Amniotic stem cell (primary cell): ENCODE measurements at places on chromosomes 6 and 20.

DNA sequence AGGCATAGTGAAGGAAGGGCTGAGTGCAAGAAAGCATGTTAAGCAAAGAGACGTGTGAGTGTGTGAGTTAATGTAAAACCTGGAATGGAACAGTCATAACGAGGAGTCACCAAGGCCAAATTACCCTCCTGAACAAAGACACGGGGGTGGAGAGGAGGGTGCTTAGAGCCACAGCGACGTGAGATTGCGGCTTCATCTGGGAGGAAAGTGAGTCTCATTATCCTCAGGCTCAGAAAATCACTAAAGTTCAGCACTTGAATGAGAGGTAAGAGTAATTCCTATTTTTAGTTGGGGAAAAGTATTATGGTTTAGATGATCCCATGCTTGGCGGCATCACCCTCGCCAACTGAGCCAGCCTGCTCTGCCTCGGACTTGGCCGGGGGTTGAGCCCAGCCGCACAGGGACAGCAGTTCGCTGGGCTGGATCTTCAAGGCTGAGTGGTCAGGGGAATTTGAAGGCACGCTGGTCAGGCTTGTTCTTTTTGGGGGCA is 136.6 kb downstream of the DTNBP1 start:
- DNase-seq = no peak

DNA sequence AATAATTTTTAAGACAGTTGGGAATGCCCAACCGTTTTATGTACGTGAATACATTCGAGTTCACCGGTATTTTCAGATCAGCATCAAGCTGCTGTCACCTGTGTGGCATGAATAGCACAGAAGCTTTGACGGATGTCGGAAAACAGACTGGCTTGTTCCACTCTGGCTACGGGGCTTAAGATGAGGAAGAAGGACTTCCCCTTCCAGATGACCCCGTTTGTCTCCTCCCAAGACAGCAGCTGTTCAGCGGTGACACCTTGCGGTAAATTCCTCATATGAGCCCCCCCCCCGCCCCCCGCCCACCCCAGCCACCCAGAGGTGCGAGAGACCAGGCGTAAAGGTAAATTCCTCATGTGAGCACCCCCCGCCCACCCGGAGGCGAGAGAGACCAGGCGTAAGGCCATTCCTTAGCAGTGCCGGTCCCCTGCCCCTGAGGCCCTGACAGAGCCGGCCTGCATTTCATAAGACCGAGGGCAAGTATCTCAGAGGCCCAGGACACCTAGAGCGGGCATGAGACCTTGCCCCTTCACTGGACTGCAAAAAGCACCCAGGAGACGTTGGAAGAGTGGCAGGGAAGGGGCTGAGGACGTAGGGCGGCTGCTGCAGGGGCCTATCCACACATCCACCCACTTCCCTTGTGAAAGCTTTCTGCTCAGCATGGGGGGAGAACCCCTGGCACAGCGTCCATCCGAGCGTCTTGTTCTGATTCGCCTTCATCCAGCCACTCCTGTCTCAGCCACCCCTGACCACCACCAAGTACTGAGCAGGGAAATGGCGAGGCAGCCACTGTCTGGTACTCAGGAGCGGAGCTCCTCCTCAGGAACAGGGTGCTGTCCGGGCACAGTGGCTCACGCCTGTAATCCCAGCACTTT is 7.3 kb upstream of the PCMTD2 start:
- DNase-seq = no peak

GRCh38 chr20:49768204-49769047 is 44.2 kb upstream of the SLC9A8 start:
- DNase-seq = no peak

- no peak for DNase-seq
These were observed 1.4 kb downstream of the PIM1 start for GRCh38 chr6:37171201-37171969.

DNA sequence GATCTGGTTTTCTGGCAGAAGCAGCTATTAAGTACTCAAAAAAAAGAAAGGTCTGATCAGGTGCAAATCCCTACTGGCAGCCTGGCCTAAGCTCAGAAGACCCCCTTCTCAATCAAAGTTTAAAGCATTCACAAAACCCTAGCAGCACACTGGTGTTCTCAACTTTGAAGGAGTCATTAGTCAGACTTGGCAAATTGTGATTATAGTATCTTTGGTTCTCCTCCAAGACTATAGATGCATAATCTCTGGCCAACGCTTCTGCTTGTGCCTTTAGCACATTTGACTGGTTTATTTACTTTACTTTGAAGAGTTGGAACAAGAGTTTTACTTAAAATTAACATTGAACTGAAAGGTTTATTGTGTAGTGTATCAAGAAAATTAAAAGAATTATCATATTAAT is 248.9 kb downstream of the PTPRK start:
- no peak for DNase-seq

DNA sequence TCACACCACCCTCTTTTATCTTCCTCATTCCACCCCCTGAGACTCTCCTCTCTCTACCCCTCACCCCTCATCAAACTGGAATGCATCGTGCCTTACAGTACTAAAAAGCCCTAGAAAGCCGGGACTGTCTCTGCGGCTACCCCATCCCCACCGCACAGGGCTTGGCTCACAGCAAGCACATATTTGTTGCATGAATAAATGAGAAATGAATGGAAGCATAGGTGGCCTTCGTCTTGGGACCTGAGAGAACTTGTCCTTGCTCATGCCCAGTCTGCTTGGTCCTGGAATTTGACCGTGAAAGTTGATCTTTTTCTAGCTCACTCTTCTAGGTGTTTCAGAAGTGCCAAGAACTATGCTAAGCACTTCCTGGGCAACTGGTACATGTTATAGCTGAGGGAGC is 53.3 kb downstream of the APCDD1L start:
- no peak for DNase-seq

DNA sequence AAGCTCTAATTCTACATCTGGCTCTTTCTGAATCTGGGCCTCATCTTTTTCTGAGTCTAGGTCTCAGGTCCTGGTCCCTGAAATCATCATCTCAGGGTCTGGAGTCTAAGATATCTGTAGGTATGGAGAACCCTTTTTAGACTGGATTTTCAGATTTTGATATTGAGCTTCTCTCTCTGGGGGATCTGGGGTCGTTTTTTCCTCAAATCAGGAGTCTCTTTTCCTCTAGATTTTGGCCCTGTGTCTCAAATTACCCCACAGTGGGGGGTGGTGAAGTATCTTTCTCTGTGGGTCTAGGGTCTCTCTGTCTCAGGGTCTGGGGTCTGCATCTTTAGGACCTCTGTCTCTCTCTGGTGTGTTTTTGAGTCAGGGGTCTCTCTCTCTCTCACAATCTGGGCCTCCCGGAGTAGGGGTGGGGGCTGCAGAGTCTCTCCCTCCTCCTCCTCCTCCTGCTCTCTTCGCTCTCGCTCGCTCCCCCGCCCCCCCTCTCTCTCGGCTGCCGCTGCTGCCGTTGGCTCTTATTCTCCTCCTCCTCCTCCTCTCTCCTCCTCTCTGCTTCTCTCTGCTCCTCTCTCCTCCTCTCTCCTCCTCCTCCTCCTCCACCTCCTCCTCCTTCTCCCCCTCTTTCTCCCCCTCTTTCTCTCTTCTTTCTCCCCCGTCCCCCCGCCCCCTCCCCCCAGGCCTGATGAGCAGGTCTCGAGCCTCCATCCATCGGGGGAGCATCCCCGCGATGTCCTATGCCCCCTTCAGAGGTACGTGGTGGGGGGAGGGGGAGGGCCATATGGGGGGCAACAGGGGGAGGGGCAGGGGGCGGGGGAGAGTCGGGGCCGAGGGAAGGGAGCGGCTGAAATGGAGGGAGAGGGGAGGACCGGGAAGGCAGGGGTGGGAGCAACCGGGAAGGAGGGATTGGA is at the start of gene SYNGAP1:
SYNGAP1 (plus strand) TSS at position 486 of the 911 bp plus-strand sequence; CDS start at position 686, 200 bp downstream.
- DNase-seq = peak; percentile 35

DNA sequence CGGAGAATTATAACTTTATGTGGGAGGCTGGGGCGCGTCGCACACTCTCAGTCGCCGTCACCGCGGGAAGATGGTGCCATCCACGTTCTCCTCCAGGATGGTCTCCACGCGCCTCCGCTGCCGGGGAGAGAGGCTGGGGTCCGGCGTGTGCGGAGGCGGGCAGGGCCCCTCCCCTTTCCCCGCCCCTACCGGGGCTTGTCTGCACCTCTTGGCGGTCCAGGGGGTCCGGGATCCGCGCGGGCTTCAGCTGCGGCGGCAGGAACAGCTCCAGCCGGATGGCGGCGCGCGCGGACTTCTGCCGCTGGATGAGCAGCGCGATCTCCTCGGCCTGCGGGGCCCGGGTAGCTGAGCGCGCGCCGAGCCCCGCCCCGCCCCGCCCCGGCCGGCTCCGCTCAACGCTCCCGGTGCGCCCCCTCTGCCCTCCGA is 807 bp downstream of the LKAAEAR1 start:
- peak; percentile 38 for DNase-seq

DNA sequence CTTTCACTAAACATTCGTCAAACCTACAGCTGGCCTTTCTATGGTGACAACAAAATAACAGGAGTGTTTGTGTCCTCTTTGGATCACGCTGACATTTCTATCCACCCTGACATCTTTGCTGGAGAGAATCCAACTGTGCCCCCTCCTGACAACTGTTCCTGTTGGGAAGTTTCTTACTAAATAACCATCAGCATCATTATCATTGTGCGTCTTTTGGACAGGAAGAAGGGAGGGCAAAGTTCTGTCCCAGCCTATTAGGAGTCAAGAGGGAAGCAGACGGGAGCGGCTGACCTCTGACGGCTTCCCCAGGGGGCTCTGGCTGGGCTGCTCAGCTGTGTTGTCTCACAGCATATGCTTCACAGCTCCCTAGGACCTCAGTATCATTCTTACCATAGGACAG is 195.9 kb upstream of the SULF2 start:
- DNase-seq = no peak

DNA sequence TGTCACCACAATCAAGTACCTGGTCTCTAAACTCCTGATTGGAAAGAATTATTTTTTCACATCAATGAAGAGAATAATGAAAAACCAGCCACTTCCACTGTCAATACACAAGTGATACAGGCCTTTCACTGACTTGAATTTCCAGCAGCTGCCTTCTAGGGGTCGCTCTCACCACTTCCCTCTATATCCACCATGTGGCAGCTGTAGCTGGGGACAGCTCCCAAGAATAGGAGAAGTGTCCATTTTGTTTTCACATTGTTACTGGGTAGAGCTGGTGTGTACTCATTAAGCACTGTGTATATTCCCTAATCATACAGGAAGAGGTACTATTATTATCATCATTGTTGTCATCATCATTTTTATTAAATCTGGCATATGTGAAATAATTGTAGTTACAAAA is 438.4 kb upstream of the SPTLC3 start:
- no peak for DNase-seq

DNA sequence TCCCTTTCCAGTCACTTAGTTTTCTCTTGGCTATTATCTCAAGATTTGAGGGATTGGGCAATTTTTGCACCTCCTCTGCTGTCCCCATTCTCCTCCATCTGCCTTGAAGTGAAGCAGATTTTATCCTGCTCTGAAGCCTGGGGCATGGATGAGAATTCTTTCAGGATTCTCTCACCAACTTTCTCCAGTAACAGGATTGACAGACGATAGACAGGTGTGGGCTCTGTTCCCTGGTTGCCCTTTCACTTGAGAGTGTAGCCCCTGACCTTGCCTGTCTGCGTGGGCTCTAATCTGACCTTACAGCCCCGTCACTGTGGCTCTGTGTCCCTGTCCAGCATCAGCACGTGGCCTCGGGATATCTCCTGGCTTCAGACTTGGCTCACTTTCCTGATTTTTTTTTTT is 27.1 kb downstream of the CDYL start:
- DNase-seq = no peak

- DNase-seq = no peak
These were observed 38.5 kb downstream of the EPB41L2 start for GRCh38 chr6:131024565-131024964.
